ENCODE measurements at places on chromosomes 2 and 18.
A peak's percentile ranks its signal among the peaks of the same experiment; 100 is the strongest.

DNA sequence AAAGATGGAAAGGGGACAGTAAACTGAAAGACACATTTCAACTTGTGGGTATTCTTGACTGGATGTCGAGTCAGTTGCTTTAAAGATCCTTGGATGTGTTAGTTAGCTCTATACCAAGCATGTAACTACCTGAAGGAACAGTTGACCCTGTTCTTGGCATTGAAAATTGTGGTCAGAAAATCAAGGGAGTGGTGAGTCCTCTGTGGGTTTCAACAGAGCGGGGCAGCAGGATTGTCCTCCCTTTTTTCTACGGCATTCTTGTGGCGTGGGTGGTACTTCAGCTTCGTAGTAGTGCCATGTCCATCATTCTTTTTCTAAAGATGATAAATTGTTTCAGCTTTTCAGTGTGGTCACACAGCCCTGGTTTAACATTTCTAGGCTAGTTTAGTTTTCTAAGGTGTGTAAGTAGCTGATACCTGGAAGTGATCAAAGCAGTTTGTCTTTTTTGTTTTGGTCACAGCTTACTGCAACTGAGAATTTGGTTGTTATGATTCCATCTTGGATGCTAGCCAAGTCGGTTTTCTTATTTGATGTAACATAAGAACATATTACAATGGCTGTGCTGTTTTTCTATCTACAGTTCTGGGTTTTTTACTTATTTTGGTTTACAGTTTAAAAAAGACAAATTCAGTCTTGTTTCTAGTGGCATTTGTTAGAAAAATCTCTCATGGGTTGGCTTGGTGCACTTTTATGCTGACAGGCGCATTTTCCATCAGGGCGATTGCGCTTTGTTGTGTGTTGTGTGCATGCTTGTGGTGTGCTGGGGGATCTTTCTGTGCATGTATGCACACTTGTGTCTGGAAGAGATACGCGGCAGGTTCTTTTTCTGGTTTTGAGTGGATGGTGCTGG is 84.7 kb downstream of the ZNF407 start:
- peaks cover 16% of the 10 kb centered on the region for H3K4me1 ChIP-seq
- peaks cover 38% of the 10 kb centered on the region for H3K36me3 ChIP-seq
- H3K4me3 ChIP-seq = no peak overlapping the region
- H3K27me3 ChIP-seq = no peaks in the 10 kb centered on the region

DNA sequence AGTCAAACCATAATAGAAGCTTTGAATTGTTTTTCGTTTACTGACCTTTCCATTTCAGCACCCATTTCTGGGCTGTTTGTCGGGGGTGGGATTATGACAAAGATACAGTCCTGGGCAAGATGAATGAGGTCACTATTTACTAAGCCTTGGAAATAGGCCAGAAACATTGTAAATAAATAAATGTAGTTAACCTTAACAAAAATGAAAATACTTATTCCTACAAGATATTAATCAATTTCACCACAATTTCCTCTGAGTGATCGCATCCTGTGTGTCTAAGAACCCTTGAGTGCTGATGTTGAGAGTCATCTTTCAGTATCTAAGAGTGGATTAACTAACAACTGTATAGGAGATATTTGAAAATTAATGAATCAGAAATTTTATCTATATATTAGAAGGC is 14.0 kb downstream of the ITGA4 start:
- peaks cover 70% of the 10 kb centered on the region for H3K36me3 ChIP-seq
- peak overlapping the region; percentile 72 for H3K27ac ChIP-seq
- no peaks in the 10 kb centered on the region for H3K27me3 ChIP-seq
- peak overlapping the region; percentile 8 for H3K4me3 ChIP-seq

- DNase-seq = no peak
- H3K27ac ChIP-seq = no peak overlapping the region
- H3K4me1 ChIP-seq = no peaks in the 10 kb centered on the region
- H3K36me3 ChIP-seq = no peaks in the 10 kb centered on the region
- H3K4me3 ChIP-seq = no peak overlapping the region
Measured at GRCh38 chr2:82124629-82125028, 1820.1 kb upstream of the LRRTM1 start.

- H3K27me3 ChIP-seq = peaks cover 7% of the 10 kb centered on the region
- no peak overlapping the region for H3K4me3 ChIP-seq
- no peak overlapping the region for H3K27ac ChIP-seq
- peaks cover 8% of the 10 kb centered on the region for H3K4me1 ChIP-seq
- DNase-seq = no peak
- H3K36me3 ChIP-seq = no peaks in the 10 kb centered on the region
Measured at GRCh38 chr18:8661754-8662559, 43.4 kb upstream of the MTCL1 start.

- no peak overlapping the region for H3K27ac ChIP-seq
- H3K4me3 ChIP-seq = no peak overlapping the region
- H3K27me3 ChIP-seq = no peaks in the 10 kb centered on the region
- peaks cover 47% of the 10 kb centered on the region for H3K4me1 ChIP-seq
Measured at GRCh38 chr2:31998731-31999383, 12.0 kb downstream of the MEMO1 start.

GRCh38 chr2:227124811-227125210 is 39.2 kb downstream of the COL4A4 start:
- no peak overlapping the region for H3K27ac ChIP-seq
- peaks cover 20% of the 10 kb centered on the region for H3K27me3 ChIP-seq
- no peaks in the 10 kb centered on the region for H3K4me1 ChIP-seq
- DNase-seq = no peak
- H3K4me3 ChIP-seq = no peak overlapping the region
